Endodermal cell (in vitro differentiated cells): ENCODE measurements at places on chromosomes 4 and X. TPM values are rescaled to one million over a fixed set of nuclear protein-coding genes. Genes with fewer than 3 reads are reported as not detected.

PAGE2B gene
- total RNA-seq = not detected in 2 replicates

TRPC3 gene
- 1.00 to 1.9 TPM (median 1.7 TPM) in 3 replicates for total RNA-seq

DNA sequence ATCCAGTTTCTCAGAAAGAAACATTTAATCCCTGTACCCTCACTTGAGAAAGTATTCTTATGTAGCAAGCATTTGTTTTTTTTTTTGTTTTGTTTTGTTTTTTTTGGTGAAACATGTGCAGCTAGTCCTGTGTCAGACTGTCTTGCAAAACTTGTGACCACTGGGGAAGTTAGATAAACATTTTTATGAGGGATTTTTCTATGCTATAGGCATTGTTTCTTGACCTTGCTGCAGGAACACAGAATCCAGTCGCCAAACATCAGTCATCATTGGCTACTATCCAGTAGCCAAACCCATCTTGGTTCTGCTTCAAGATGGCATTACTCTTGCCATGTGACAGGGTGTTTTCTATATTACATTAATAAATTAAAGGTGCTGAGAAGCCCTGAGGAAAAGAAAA is 7.7 kb upstream of the MAPK10 start:
- H3K27me3 ChIP-seq = no peaks in the 10 kb centered on the region

GRCh38 chrX:21725496-21725895 is 32.4 kb downstream of the SMPX start:
- no peaks in the 10 kb centered on the region for H3K4me1 ChIP-seq
- DNase-seq = no peak
- H3K4me3 ChIP-seq = no peak overlapping the region
- no peaks in the 10 kb centered on the region for H3K36me3 ChIP-seq

TMPRSS11B gene
- total RNA-seq = 0.15 TPM in 1 of 2 replicates, not detected in the other

GCNA gene
- total RNA-seq = 2.2 and 2.3 TPM in 2 replicates

DNA sequence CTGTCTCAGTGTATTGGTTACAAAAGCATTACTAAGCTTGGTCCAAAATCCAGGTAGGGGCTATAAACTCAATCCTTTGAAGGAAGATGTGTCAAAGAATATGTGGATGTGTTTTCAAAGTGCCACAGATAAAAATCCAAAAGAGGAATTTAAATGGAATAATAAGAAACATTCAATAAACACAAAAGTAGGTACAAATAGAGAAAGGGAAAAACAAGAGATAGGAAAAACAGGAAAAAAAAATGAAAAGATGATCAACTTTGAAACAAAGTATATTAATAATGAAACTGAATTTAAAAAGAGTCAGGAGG is 64.0 kb downstream of the PPP4R3C start:
- H3K4me1 ChIP-seq = no peaks in the 10 kb centered on the region
- H3K27me3 ChIP-seq = no peaks in the 10 kb centered on the region
- no peak overlapping the region for H3K27ac ChIP-seq
